ENCODE measurements at places on chromosomes 11 and 22.

DNA sequence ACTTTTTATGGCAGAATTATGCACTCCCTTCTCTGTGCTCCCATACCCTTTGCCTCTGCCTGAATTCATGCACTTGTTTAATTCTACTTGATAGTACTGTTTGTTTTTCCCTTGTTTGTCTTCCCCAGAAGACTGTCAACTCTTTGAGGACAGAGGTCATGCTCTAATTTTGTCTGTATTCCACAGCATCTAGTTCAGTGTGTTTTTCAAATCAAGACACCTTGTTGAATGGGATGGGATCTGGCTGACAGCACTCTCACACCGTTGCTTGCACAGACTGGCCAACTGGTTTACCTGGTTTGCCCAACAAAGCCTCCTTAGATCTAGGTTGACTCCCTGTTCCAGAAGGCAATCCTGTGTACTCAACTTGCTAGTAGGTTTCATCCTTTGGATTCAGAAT lies 121.2 kb upstream of the TIMP3 start:
- DNase-seq: no peak

DNA sequence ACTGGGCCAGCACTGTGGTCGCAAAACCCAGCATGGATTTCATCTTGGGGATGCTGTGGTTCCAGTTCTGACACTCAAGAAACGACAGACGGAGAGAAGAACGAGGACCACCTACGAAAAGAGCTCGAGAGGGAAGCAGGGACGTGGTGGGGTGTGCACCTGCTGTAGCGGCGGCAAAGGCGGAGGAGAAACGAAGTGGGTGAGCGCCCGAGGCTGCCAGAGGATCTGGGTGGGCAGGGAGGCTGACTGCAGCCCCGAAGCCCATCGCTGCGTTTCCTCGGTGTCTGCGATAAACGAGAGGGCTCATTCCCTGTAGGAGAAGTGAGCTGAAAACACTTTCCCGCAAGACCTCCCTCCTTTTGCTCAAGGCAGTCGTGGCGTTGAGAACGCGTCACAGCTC lies 246.1 kb downstream of the OR4C45 start:
- no peak for DNase-seq

DNA sequence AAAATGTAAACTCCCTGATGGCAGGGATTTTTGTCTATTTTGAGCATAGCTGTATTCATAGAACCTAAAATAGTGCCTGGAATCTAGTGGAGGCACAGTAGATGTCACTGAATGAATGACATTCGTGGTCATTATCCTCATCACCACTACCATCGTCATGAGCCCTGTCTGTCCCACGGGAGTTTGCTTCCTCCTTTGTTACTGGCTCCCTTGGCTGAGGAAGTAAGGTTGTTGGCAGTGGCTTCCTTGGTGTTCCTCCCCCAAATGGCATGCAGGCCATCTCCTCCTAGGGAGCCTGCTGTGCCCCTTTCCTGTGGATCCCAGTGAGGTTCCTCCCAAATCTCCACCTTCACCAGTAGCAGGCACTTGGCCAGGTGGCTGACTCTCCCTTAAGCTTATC lies 183.0 kb downstream of the CEP164 start:
- no peak for DNase-seq

DNA sequence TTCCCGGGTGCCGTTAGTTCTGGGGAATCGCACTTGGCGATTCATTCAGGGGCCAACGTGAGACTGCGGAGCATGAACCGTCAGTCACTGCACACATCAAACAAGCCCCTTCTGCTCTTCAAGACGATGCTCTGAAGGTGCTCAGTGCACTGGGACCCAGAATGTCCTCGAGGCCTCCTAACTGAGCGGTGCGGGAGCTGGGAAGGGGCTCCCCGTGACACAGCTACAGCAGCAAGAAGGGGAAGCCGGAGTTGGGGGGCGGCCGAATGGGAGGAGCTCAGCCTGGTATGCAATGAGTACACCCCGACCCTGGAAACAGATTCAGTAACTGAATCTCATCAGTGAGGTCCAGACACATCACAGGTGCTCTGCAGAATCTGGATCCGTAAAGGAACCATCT lies 150.8 kb downstream of the SHANK2 start:
- DNase-seq: no peak

- DNase-seq: no peak
Observed at GRCh38 chr11:9840460-9841004, 176.7 kb downstream of the SWAP70 start.

GRCh38 chr11:66277471-66278362 lies at the start of gene CNIH2:
CNIH2 (plus strand) TSS chr11:66278175; CDS start chr11:66278457, 282 bp downstream.
- DNase-seq: peak; percentile 82

GRCh38 chr11:78390809-78391208 lies 26.8 kb downstream of the GAB2 start:
- DNase-seq: no peak

- no peak for DNase-seq
Observed at GRCh38 chr11:134572741-134573675, 161.0 kb upstream of the B3GAT1 start.

DNA sequence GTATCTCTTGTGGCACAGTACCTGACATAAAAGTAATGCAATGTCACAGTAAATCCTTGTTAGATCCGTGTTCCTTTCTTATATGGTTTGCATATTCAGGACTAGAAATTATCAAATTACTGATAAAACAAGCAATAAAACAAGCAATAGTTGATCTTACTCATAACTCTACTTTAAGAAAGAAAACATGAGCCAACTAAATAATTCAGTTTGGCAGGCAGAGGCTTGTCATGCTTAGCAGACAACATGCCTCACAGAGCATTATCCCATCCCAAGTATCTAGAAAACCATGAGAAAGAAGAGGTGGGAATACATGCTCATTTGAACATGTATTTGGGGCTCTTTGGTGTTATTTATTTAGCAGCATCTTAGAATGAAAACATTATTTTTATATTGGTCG lies 241.9 kb downstream of the SOX6 start:
- DNase-seq: no peak

- DNase-seq: no peak
Observed at GRCh38 chr11:103436131-103436770, 327.0 kb downstream of the DYNC2H1 start.

- no peak for DNase-seq
Observed at GRCh38 chr11:93559681-93560080, 16.5 kb upstream of the SMCO4 start.

- no peak for DNase-seq
Observed at GRCh38 chr22:42803389-42803788, 53.7 kb downstream of the ARFGAP3 start.

GRCh38 chr11:79273781-79274180 lies 167.0 kb downstream of the TENM4 start:
- peak; percentile 51 for DNase-seq

DNA sequence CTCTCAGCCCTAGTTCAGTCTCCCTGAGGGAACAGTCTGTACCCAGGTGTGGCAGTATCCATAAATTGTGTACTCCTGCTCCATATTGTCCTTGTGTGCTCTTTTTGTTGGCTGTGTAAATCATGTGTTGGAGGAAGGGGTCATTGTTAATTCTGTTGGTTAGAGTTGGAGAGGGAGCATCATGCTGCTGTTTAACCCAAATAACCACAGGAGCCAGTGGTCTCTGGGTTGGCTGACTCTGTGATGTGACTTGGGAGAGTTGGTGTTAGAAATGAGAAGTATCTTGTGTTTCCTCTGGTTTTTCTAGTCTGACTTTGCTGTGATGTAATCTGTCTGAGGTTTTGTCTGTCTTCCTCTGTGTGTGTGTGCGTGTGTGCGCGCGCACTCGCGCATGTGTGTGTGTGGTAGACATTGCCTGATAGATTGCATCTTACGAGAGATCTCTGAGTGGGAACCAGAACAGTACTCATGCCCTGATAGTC lies 30.5 kb downstream of the CTNND1 start:
- DNase-seq: no peak

DNA sequence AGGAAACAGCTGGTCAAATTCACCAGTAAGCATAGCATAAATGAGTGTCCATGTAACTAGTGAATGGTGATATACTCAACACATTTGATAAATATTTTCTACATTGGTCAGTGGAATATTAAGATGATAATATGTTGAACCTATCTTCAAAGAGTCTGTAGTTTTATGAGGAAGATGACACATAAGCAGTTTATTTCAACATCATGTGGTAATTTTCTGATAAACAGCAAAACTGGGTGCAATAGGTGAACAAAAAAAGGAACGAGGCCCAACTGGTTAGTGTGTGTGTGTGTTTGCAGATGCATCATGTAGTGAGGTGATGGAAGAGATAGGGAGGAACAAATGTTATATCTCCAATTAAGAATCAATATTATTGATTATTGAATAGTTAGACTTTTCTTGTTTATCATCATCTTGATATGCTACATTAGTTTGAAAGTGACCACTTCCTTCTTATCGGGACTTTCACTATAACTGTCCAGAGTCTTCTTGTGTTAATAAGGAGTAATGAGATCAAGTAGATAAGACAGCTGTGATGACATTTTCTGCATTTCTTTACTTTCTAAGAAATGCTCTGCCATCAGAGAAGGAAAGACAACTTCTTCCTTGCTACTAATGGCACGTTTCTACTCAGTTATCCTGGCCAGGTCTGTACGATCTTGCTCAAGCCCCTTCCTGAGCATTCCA lies 270.7 kb downstream of the ETS1 start:
- DNase-seq: no peak

GRCh38 chr11:45931739-45932138 lies 9.3 kb downstream of the LARGE2 start:
- no peak for DNase-seq

- no peak for DNase-seq
Observed at GRCh38 chr11:21307874-21308273, 638.5 kb downstream of the NELL1 start.

GRCh38 chr11:92361551-92361950 lies 136.9 kb downstream of the FAT3 start:
- DNase-seq: no peak

GRCh38 chr11:9266132-9266736 lies 1.1 kb upstream of the DENND5A start:
- DNase-seq: no peak

- DNase-seq: no peak
Observed at GRCh38 chr22:43975041-43975440, 19.8 kb downstream of the SAMM50 start.

DNA sequence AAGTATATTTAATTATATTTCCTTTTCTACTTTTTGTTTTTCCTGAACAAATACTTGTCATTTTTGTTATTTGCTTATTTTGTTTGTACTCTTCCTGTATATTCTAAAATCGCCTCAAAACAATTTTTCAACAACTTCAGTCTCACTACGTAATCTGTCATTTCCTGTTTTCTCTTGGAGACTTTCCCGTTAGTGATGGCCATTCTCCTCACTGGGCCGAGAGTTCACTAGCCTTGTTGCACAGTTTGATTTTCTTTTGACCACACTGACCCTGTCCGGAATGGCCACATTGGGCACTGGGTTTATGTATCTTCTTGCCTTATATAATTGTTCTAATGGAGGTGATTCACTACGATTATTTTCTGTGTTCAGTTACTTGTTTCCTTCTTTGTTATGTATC lies 726.1 kb downstream of the FAM181B start:
- no peak for DNase-seq

DNA sequence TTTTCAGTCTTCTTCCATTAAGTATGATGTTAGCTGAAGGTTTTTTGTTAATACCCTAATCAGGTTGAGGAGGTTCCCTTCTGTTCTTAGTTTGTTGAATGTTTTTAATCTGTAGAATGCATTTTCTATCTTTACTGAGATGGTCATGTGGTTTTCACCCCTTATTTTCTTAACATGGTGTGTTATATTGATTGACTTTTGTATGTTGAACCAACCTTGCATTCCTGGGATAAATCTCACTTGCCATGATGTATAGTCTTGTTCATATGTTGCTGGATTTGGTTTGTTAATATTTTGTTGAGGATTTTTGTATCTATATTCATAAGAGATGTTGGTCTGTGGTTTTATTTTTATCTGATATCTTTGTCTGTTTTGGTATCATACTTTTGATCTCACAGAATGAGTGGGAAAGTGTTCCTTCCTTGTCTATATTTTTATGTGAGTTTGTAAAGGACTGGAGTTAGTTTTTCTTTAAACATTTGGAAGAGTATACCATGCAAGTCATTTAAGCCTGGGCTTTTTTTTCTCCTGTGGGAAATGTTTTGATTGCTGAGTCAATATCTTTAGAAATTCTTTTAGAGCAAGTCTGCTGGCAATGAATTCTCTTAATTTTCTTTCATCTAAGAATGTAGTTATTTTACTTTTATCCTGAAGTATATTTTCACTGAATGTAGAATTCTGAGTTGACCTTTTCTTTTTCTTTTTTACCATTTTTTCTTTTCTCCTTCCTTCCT lies 5.5 kb upstream of the P4HA3 start:
- DNase-seq: no peak

DNA sequence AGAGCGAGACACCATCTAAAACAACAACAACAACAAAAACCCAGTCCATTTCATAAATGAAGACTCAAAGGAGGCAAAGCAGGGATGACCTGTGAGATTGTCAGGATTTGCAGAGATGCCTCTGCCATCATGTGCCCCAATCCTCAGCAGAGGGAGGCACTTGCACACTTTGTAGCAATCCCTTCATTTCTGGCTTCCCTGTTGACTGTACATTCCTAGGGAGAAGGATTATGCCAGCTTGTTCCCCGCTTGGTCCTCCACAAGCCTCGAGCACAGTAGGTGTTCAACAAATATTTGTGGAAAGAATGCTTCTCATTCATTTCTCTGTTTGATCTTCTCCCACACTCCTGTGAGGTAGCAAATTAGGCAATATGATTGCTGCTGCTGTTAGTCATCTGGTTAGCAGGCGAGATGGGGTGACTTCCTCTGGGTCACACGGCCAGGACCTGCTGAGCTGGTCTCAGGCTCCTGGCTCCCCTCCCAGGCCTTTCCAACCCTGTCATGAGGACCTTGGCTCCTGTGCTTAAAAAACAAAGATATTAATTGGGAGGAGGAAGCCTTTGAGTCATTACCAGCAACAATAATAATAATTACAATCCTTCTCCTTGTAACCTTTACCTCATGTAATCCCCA lies 34.1 kb downstream of the LIF start:
- DNase-seq: no peak

- DNase-seq: peak; percentile 43
Observed at GRCh38 chr11:122983438-122984185, 2.0 kb upstream of the BSX start.

- no peak for DNase-seq
Observed at GRCh38 chr11:72841397-72841796, 27.2 kb downstream of the ATG16L2 start.

DNA sequence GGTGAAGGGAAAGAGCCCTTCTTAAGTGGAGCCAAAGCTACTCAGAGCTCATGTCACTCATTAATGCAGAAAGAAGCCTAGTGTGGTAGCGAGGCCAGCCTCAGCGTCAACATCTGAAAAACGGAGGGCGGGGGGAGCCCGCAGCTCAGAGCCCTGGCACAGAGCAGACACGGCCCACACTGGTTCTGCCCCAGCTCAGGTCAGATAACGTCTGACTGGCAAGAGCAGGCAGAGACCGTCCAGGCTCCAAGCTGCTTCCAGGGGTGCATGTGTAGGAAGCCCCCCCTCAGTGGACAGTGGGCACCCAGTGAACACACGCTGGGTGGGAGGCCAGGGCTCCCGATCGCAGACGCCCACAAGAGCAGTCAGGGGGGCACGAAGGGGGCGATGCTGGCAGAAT lies 100.8 kb downstream of the SHANK2 start:
- DNase-seq: no peak

- DNase-seq: no peak
Observed at GRCh38 chr11:125148743-125149142, 15.8 kb upstream of the PKNOX2 start.

Data from neural progenitor cell (in vitro differentiated cells).